ENCODE measurements at places on chromosomes 16 and 17. TPM values are rescaled to one million over a fixed set of nuclear protein-coding genes. Genes with fewer than 3 reads are reported as not detected.

Gene ZSCAN10
- not detected for total RNA-seq

Gene AOC3
- 10.3 TPM for total RNA-seq

Gene IGFALS
- not detected for total RNA-seq

Gene C1QL1
- 1.6 TPM for total RNA-seq

GRCh38 chr17:56710986-56711385, 117.5 kb downstream of the NOG start:
- H3K27ac ChIP-seq, result no peak overlapping the region
- H3K27me3 ChIP-seq, result no peaks in the 10 kb centered on the region
- no peak for DNase-seq
- no peaks in the 10 kb centered on the region for H3K4me1 ChIP-seq

GRCh38 chr17:79476074-79476652, 134.7 kb downstream of the RBFOX3 start:
- no peak overlapping the region for H3K4me3 ChIP-seq
- no peak overlapping the region for H3K27ac ChIP-seq
- H3K4me1 ChIP-seq, result no peaks in the 10 kb centered on the region
- H3K36me3 ChIP-seq, result no peaks in the 10 kb centered on the region

DNA sequence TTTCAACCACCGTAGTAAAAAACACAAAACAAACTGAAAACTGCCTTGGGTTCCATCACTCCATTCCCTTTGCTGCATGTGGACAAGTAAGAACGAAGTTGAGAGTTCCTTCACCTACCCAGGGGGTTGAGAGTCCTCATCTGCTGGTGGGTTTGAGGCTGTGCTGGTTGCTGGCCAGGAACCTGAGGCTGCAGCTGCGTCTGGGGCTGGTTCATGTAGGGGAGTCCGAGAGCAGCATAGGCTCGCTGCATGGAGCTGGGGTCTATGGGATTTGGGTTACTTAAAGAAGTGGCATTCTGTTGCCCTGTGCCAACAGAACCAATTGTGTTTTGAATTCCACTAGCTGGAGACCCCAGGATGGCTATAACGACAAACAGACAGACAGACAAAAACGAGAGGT, 65.2 kb upstream of the TRAP1 start:
- peak; percentile 53 for DNase-seq
- peaks cover 60% of the 10 kb centered on the region for H3K36me3 ChIP-seq
- no peaks in the 10 kb centered on the region for H3K4me1 ChIP-seq
- no peak overlapping the region for H3K27ac ChIP-seq
- no peaks in the 10 kb centered on the region for H3K27me3 ChIP-seq

GRCh38 chr17:59756236-59756818, 48.9 kb downstream of the VMP1 start:
- no peaks in the 10 kb centered on the region for H3K4me1 ChIP-seq
- H3K36me3 ChIP-seq, result no peaks in the 10 kb centered on the region
- peak overlapping the region; percentile 15 for H3K27ac ChIP-seq
- H3K4me3 ChIP-seq, result no peak overlapping the region

DNA sequence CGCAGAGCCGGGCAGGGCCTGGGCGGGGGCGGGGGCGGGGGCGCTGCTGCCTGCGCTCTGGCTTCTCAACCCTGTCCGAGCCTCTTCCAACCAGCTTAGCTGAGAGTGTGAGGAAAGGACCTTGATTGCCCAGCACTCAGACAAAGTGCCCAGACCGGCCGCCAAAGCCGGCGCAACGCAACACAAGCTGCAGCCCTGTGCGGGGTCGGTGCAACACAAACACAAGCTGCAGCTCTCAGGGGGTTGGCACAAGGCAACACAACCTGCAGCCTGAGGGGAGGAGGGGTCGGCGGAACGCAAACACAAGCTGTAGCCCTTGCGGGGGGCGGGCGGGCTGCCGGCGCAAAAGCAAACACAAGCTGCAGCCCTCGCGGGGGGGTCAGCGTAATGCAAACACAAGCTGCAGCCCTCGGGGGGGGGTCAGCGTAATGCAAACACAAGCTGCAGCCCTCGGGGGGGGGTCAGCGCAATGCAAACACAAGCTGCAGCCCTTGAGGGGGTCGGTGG, 60.0 kb downstream of the KLHDC4 start:
- no peak overlapping the region for H3K4me3 ChIP-seq
- no peaks in the 10 kb centered on the region for H3K4me1 ChIP-seq
- peaks cover 29% of the 10 kb centered on the region for H3K36me3 ChIP-seq
- no peaks in the 10 kb centered on the region for H3K27me3 ChIP-seq
- no peak overlapping the region for H3K27ac ChIP-seq
- DNase-seq, result no peak

DNA sequence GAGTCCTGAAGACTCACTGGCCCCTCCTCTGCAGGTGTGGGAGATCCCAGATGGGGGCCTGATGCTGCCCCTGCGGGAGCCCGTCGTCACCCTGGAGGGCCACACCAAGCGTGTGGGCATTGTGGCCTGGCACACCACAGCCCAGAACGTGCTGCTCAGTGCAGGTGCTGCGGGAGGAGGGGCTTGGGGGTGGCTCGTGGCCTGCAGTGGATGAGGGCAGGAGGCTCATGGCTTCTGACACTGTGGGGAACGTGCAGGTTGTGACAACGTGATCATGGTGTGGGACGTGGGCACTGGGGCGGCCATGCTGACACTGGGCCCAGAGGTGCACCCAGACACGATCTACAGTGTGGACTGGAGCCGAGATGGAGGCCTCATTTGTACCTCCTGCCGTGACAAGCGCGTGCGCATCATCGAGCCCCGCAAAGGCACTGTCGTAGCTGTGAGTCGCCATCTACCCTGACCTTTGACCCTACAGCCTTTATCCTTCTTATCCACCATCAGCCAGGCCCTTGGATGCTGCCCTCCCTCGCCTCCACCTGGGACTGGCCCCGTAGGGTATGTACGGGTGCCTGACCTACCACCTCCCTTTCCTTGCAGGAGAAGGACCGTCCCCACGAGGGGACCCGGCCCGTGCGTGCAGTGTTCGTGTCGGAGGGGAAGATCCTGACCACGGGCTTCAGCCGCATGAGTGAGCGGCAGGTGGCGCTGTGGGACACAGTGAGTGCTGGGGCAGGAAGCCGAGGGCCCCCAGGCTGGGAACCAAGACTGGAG, 3.6 kb downstream of the CORO1A start:
- H3K27me3 ChIP-seq, result no peaks in the 10 kb centered on the region
- H3K4me1 ChIP-seq, result no peaks in the 10 kb centered on the region
- H3K36me3 ChIP-seq, result no peaks in the 10 kb centered on the region

DNA sequence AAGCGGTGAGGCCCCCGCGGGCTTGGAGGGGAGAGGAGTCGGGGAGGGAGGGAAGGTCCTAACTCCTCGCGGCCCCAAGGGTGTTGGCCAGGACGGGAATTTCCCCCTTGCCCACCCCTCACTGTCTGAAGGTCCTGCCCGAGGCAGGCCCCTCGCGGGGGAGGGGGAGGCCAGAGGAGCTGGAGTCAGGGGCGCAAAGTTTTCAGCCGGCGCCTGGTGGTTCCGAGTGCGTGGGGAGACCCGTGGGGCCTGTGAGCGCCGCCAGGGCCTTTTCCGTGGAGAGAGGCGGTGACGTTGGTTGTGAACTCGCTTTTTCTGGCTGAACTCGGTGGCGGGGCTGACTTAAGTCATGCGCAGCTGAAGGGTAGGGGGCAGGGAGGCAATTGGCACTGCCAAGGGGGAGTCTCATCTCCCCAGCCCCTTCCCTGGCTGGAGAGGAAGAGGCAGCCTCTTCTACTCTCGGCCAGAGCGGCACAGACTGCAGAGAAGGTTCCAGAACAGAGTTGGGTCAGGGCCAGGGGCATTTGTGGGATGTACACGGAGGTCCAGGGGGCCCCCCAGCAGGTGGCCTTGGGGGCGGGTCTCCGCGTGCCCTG, 1.5 kb downstream of the CACNA1H start:
- H3K36me3 ChIP-seq, result no peaks in the 10 kb centered on the region
- H3K27ac ChIP-seq, result peak overlapping the region; percentile 26
- peak overlapping the region; percentile 48 for H3K4me3 ChIP-seq
- H3K4me1 ChIP-seq, result no peaks in the 10 kb centered on the region
- DNase-seq, result no peak

DNA sequence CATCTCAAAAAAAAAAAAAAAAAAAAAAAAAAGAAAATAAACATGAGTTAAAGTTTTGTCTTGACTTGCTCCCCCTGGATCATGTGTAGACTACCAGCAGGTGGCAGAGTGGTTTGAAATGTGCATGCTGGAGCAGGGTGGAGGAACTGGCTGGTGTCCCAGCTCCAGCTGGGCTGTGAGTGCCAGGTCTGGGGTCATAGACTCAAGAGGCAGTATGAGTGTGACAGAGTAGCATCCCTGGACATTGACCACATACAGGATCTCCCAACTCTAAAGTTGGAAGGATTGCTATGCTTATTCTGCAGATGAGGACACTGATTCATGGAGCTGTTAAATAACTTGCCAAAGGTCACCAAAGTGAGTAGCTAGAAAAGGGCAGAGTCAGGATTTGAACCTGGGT, 198.0 kb upstream of the MPHOSPH6 start:
- no peak overlapping the region for H3K4me3 ChIP-seq
- no peak for DNase-seq
- H3K27me3 ChIP-seq, result no peaks in the 10 kb centered on the region
- H3K4me1 ChIP-seq, result no peaks in the 10 kb centered on the region
- no peaks in the 10 kb centered on the region for H3K36me3 ChIP-seq

GRCh38 chr16:79181419-79181818, 419.1 kb downstream of the MAF start:
- H3K4me1 ChIP-seq, result no peaks in the 10 kb centered on the region
- no peak overlapping the region for H3K4me3 ChIP-seq
- H3K36me3 ChIP-seq, result no peaks in the 10 kb centered on the region
- no peak for DNase-seq
- no peak overlapping the region for H3K27ac ChIP-seq
- H3K27me3 ChIP-seq, result no peaks in the 10 kb centered on the region

GRCh38 chr17:40602445-40603443, 37.5 kb upstream of the CCR7 start:
- H3K4me1 ChIP-seq, result no peaks in the 10 kb centered on the region
- DNase-seq, result no peak
- H3K27ac ChIP-seq, result no peak overlapping the region
- no peak overlapping the region for H3K4me3 ChIP-seq

DNA sequence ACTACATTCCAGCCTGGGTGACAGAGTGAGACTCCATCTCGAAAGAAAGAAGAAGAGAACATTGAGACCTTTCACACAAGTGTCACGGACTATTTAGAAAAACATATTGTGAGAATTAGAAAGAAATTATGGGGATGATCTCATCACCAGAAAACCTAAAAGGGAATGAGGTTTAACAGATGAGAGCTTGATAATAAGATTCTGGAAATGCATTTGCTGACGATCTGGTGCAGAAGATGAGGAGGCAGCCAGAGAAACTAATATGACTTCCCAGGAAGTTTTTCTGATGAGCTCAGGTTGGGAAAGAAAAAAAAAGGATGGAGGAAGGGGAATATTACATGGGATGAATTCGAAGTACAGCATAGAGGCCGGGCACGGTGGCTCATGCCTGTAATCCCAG, 10.8 kb upstream of the APOH start:
- H3K27me3 ChIP-seq, result no peaks in the 10 kb centered on the region
- no peak overlapping the region for H3K27ac ChIP-seq

DNA sequence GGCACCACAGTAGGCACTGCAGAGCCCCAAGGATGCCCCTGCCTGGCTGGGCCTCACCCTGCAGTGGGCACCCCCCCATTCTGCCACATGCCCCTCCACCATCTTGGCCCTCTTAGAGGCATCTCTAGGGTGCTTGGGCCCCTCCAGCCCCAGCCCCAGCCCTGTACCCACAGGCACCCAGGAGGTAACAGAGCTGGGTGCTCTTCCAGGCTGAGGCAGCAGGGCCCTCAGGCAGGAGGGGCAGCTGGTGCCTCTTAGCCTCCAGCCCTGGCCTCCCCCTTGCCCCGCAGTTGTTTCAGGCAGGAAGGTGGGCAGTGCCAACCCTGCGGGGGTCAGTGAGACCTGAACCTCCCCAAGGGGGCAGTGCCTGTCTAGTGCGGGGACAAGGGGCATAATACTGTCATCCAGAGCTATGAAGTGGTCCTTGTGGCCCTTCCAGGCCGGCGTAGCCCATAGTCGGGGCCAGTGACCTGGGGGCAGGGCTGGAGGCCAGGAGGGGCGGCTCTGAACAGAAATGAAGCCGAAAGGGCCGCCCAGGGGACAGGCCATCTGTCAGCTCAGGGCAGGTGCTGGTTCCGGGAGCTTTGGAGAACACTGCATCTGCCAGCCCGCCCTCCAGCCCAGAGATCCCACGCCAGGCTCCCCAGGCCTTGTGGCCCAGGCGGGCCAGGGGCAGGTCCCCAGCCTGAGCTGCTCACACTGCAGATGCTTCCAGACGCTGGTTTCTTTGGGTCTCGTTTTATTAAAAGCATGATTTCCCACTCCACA, 4.9 kb upstream of the AATK start:
- no peaks in the 10 kb centered on the region for H3K27me3 ChIP-seq
- no peak overlapping the region for H3K27ac ChIP-seq
- H3K36me3 ChIP-seq, result no peaks in the 10 kb centered on the region
- no peak for DNase-seq
- H3K4me3 ChIP-seq, result no peak overlapping the region

DNA sequence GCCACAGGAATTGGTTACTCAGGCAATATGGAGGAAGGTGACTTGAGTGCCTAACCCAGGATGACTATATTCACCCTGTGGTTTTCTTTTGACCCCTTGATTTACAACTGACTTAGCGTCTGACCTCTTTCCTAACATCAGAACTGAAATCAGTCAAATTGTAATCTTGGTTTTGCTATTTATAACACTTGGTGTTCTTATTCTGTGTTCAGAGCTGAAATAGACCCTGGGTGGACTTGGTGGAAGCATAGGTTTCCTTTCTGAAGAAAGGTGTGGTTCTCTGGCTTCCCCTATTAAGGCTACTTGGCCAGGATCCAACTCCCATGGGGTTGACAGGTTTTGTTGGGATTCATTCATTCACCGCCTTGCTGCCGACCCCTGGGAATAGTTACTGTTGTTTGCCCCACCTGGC, 80.8 kb downstream of the CLEC16A start:
- H3K27me3 ChIP-seq, result no peaks in the 10 kb centered on the region
- H3K36me3 ChIP-seq, result peaks cover 59% of the 10 kb centered on the region
- no peaks in the 10 kb centered on the region for H3K4me1 ChIP-seq

GRCh38 chr16:87834668-87835473, 34.4 kb downstream of the SLC7A5 start:
- no peaks in the 10 kb centered on the region for H3K4me1 ChIP-seq
- H3K27me3 ChIP-seq, result no peaks in the 10 kb centered on the region
- no peak overlapping the region for H3K4me3 ChIP-seq
- H3K27ac ChIP-seq, result peak overlapping the region; percentile 76
- DNase-seq, result no peak

- H3K27ac ChIP-seq, result no peak overlapping the region
- no peaks in the 10 kb centered on the region for H3K27me3 ChIP-seq
- no peaks in the 10 kb centered on the region for H3K36me3 ChIP-seq
- no peak overlapping the region for H3K4me3 ChIP-seq
- peaks cover 12% of the 10 kb centered on the region for H3K4me1 ChIP-seq
Measured at GRCh38 chr17:40474419-40475002, 26.9 kb downstream of the TNS4 start.

DNA sequence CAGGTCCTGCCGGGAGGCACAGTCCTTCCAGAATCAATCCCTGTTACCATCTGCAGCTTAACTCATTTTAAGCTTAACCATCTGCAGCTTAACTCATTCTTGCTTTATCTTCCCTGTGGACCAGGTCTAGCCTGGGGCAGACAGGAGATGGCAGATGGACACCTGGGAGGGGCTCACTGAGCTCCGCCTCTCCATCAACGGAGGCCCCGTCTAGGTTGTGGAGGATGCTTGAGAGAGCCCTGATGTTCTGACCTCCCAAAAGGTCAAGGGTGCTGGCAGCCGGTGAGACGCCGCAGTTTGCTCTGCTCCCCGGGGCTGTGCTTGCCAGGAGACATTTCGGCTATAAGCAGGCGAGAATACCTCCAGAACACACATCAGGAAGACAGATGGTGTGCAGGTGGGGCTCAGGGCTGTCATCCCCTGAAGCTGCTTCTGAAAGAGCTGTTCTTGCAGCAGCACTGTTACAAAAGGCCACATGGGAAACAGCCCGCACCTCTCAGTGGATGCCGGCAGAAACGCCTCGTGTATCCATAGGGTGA, 41.3 kb downstream of the BAIAP2 start:
- peaks cover 8% of the 10 kb centered on the region for H3K36me3 ChIP-seq
- no peak overlapping the region for H3K4me3 ChIP-seq
- peaks cover 23% of the 10 kb centered on the region for H3K4me1 ChIP-seq
- H3K27me3 ChIP-seq, result no peaks in the 10 kb centered on the region
- H3K27ac ChIP-seq, result no peak overlapping the region

Measured in right atrium auricular region (tissue), 2 donors.